ENCODE measurements at places on chromosomes 4 and X. TPM values are rescaled to one million over a fixed set of nuclear protein-coding genes. Genes with fewer than 3 reads are reported as not detected.

Gene ZAR1
- total RNA-seq = not detected

Gene ART3
- total RNA-seq = 0.55 TPM

Gene WDFY3
- total RNA-seq = 35.9 TPM

Gene POU3F4
- total RNA-seq = not detected

Gene CT83
- not detected for total RNA-seq

Gene ETDB
- total RNA-seq = not detected

Gene TLR3
- total RNA-seq = 12.6 TPM

Gene REPS2
- 20.2 TPM for total RNA-seq

Gene BGN
- total RNA-seq = 36.8 TPM

Gene RNF128
- not detected for total RNA-seq

GRCh38 chr4:188701952-188702351 is 562.7 kb downstream of the TRIML1 start:
- DNase-seq = no peak

- DNase-seq = no peak
Observed at GRCh38 chrX:7446815-7447214, 298.9 kb upstream of the PUDP start.

- DNase-seq = no peak
Observed at GRCh38 chrX:20224814-20225487, 41.8 kb downstream of the RPS6KA3 start.

DNA sequence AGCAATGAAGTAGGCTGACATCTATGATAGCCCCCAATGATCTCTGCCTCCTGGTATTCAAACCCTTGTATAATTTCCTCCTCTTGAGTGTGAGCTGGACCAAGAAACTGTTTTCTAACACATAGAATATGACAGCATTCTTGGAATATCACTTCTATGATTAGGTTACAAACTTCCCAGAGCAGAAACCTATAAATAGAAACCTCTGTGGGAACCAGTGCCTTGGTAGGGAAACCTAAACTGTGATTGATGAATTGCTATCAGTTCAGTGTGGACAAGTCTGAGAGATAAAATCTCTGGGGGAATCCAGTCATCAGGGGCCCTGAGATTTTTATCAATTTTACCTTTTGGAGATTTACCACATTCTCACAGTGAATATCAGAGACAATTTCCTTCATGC is 756.5 kb upstream of the AGA start:
- no peak for DNase-seq

DNA sequence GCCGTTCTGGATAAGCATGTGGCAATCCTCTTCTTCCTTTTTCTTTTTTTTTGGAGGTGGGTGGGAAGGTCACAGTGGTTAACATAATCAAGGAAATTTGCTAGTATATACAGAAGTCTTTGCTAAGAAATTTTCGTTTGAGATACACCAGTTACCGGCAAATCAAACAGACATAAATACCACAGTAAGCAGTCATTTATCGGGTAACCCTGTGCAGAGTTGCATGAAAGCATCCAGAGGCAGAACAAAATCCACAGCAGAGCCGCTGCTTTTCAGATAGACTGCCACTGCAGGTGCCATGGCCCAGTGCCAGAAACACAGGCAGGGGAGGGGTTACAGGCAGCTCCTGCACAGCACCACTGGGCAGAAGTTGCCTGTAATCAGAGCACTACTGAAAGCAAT is 179.1 kb upstream of the MAB21L2 start:
- no peak for DNase-seq

DNA sequence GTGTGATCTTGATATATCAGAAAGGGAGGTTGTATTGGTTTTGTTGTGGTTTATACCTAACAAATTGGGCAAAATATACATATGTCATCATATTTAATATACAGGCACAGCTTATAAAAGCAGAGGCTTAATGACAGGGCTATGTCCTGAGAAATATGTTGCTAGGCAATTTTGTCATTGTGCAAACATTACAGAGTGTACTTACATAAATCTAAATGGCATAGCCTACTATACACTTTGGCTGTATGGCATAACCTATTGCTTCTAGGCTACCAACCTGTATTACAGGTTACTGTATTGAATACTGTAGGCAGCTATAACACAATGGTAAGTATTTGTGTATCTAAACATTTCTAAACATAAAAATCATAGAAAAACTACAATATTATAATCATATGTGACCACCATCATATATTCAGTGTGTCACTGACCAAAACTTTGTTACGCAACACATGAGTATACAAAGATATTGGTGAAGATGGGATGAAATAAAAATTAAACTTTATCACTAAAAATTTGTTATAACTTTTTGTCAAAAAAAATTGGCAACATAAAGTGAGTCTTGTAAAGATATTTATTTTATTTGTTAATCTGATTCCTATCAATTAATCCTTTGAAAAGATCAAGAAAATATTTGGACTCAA is 414.0 kb upstream of the HS3ST1 start:
- no peak for DNase-seq

DNA sequence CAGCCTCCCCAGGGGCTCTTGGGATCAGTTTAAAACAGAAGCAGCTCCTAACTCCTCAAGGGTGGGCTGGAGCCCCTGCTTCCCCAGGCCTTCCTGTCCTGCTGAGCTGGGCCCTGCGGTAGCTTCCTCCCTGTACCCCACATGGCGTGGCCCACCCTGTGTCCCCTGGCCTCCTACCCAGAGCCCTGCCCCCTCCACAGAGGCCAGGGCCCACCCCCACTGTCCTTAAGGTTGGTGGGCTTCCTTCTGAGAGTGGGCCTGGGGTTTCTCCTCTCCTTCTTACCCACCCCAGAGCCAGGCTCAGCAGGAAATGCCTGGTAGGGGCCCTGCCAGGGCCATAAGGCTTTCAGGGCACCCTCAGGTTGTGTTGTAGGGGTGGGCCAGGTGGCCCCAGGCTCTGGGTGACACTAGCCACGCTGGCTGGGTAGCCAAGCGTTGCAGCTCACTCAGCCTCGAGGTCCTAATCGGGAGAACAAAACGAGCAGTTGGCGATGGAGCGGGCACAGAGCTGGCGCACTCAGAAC is 11.6 kb downstream of the SH3BP2 start:
- no peak for DNase-seq

- no peak for DNase-seq
Observed at GRCh38 chrX:28135378-28136047, 154.3 kb upstream of the DCAF8L1 start.

DNA sequence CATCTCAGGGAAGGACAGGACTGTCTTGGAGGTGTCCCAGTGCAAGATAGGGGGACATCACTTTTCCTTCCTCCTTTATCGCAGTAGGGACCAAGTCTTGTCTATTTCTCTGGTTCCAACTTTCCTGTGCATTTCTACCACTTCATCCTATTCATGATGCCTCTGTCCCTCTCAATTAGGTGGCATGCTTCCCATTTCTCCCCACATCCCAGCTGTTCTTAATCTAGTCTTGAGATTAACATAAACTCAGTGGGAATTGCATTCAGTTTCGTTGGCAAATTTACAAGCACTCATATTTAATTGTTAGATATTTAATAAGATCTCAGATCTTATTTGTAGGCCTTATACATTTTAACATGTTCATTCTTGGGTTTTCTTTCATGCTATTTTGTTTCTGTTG is 15.7 kb upstream of the ODAM start:
- DNase-seq = no peak

- no peak for DNase-seq
Observed at GRCh38 chr4:27742816-27743215, 882.2 kb downstream of the STIM2 start.

DNA sequence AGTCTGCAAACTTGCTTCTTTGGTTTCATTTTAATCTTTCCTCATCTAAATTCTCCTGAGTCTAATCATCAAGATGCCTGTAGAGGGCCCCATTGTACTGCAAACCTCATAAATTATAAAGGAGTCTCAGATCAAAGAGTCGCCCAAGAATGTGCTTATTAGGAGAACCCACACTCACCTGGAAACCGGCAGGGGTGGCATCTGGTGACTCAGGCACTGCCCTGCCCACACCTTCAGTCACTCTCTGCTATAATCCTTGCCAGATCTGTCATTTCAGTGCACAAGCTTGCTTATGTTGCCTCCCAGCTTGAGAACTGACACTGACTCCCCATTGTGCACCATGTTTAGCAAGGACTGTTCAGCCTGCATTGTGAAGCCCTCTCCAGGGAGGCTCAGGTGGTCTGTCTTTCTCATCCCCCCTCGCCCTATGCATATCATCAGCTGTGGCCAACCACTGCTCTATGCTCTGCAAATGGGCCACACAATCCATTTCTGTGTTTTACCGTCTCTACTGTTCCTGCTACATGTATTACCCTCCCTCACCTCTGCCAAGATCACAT is 12.4 kb downstream of the EPGN start:
- DNase-seq = no peak

DNA sequence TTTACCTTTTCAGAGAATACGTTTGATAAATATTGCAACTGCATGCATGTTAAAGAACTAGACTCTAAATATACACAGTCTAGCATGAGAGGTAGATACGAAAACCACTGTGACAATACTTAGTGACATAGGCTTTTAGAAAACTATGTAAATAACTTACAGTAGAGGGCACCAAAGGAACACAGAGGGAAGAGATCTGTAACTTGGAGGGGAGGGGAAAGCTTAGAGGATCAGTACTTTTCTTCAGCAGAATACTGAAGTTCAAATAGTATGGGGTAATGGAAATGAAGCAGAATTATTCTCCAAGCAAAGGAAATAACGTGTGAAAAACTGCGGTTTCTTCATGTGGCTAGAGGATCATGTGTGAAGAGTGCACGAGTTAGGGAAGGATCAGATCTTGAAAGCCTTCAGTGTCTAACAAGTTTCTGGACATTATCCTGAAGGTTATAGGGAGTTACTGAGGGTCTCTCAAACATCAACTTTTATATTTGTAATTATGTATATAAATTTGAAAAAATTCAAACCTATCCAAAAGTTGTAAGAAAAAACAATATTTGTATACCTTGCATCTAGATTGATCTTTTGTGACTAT is 264.3 kb downstream of the NPFFR2 start:
- DNase-seq = no peak

- no peak for DNase-seq
Observed at GRCh38 chrX:69546417-69546816, 42.3 kb downstream of the NALF2 start.

GRCh38 chr4:87669373-87669772 is 19.3 kb downstream of the DMP1 start:
- no peak for DNase-seq

GRCh38 chr4:126986828-126987227 is 645.9 kb upstream of the INTU start:
- no peak for DNase-seq

DNA sequence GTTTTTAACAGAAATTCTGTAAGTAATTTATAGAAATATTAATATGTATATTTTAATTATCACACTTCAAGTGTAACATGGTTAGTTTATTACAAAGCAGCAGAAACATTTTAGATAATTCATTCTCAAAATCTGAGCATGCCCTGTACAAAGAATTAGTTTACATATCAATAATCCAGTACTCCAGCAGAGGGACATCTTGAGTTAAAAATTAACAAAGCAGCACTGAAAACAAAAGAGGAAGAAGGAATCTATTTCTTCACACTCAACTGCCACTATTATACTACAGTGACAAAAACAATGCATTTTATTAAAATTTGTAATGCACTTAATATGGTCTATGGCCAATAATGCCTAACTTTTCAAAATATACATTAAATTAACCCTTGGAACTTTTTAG is 179.1 kb upstream of the KLHL4 start:
- DNase-seq = no peak

DNA sequence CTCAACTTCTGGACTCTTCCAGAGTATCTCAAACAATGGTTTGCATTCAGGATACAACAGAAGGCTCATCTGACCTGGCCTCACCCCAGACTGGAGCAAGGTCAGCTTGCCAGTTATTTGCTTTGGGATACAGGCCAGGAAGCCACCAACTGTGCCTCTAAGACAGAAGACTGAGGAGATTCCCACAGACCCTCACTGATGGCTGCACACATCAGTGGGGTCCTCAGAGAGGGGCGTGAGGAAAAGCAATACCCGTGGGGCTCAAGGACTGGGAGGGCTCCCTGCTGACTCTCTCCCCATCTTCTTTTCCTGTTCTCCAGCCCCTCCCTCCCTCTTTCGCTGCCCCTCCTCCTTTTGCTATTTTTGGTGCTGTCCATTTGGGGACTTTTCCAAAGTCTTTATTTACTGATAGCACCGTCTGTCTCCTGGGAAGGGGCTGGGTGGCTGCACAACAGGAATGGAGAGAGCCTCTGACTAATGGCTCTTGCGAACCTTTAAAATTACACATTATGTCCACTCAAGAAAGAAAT is 23.2 kb downstream of the RELL1 start:
- no peak for DNase-seq

DNA sequence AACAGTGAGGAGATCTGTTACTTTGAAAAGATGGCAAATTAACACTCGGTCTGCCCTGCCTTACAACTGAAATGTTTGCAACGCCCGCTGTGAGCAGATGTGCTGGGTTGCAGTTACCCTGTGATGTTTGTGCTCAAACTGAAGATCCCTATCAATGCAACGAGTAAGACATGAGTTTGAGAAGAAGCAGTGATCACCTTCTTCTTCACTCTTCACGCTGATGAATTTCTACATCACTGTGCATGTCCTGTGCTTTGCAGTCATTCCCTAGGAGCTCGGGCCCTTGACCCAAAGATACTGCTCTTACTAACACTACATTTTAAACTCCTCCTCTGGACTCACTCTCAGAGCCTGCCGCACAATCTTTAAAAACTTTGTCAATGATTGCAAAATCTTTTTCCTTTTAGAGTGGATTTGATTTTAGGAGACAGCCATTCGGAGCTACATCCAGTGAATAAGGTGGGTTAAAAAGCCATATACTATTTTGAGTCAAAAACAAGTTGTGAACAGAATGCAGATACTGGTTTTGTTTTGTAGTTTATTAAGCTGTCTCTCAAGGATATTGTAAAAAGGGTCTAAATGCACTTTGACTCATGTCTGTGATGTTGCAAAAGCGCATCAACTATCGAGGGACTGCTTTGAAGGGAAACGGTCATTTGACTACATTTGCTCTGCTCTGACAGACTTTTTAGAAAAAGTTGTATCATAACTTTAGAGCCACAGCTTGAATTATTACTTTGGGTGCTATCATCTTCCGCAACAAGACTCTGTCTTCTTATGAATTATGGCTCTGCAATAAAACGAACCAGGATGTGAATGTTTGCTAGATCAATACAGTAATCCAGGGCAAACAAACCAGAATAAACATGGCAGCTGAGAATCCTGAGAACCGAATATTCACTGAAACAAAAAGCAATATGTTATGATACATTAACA is 5.7 kb upstream of the RHOH start:
- DNase-seq = no peak

DNA sequence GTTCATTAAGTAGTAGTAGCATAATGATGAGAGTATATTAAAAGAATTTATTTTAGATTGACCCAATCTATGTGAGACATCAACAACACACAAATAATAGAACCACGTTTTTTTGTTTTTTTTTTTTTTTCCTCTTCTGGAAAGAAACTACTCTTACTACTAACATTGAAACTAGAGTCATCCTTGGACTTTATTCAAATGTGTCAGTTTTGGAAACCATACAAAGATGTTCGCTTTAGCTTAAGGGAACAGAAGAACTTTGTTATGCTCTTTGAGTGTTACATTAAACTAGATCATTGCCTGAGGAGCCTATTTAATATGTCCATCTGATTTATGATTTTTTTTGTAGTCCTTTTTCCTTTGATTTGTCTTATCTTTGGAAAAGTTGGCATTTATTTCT is 166.7 kb downstream of the RPA4 start:
- DNase-seq = no peak
